AG09309 (cell line): ENCODE measurements at places on chromosomes 2 and 18.

DNA sequence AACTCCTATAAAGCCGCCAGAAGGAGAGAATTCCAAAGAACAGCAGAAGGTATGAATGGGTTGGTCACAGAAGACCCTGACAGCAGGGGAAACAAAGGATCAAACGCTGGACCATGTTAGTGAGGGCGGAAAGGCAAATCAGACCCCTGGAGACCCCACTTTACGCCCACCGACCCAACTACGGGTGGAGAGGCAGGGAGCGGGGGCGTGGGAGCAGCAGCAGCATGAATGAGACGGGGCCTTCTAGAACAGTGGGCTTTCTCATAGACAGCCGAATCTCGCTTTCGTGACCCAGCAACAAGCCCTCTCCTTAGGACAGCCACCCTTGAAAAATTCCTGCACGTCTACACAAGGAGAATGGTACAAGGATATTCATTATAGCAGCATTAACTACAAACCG is 191.0 kb downstream of the HDAC4 start:
- DNase-seq, result no peak

DNA sequence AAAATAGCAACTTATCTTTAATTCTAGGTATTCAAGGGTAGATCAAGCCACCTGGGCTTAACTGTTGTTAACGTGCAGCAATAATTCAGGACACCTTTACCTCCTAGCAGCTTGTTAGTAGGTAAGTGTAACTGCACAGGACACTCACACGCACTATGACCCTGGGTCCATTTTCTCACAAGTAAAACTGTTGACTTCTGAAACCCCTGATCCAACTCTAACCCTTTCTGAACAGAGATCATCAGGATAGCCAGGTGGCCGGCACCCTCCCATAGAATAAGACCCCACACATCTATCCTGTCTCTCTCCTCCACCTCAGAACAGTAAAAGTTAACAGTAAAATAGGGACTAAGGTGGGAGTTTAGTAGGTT is 610 bp downstream of the SPC25 start:
- no peak for DNase-seq

GRCh38 chr18:73617981-73618380 is 529.7 kb downstream of the FBXO15 start:
- DNase-seq, result no peak

DNA sequence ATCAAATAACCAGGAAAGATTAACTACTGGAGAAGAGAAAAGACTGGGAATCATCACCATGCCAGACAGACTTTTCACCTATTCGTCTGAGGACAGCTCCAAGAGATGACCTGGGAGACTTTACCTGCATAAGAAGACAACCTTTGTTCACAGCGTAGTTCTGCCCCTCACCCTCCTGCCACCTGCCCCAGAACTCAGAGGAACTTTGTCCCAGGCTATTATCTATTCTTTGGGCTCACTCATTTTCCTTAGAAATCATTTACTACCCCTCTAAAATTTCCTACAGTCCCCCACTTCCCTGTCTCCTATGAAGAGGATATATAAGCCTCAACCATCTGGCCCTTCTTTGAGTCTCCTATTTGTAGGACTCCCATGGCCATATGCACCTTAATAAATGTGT is 19.3 kb upstream of the COPS8 start:
- DNase-seq, result no peak

DNA sequence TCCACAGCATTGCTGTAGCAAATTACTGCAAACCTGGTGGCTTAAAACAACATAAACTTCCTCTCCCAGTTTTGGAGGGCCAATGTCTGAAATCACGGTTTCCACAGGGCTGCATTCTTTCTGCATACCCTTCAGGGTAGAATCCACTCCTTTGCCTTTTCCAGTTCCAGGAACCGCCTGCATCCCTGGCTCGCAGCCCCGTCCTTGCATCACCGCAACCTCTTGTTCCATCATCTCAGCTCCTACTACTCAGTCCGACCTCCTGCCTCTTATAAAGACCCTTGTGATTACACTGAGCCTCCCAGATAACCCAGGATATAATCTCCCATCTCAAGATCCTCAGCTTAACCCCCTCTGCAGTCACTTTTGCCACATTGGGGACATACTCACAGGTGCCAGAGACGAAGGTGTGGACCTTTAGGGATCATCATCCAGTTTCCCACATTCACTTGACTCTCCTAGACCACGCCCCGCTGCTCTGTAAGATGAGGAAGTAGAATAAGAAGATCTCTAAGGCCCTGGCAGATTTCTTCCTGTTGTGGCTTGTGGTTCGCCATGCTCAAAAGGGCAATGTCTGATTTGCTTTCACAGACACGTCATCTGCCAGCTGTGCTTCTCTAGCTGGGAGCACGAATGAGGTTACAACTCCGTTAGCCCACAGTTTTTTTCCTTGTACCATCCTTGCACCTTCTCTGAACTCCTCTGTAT is 103.6 kb upstream of the AGAP1 start:
- DNase-seq, result peak; percentile 18

GRCh38 chr2:20677301-20678085 is 10.5 kb downstream of the GDF7 start:
- no peak for DNase-seq

- no peak for DNase-seq
Observed at GRCh38 chr2:227834916-227835650, 21.4 kb downstream of the CCL20 start.

DNA sequence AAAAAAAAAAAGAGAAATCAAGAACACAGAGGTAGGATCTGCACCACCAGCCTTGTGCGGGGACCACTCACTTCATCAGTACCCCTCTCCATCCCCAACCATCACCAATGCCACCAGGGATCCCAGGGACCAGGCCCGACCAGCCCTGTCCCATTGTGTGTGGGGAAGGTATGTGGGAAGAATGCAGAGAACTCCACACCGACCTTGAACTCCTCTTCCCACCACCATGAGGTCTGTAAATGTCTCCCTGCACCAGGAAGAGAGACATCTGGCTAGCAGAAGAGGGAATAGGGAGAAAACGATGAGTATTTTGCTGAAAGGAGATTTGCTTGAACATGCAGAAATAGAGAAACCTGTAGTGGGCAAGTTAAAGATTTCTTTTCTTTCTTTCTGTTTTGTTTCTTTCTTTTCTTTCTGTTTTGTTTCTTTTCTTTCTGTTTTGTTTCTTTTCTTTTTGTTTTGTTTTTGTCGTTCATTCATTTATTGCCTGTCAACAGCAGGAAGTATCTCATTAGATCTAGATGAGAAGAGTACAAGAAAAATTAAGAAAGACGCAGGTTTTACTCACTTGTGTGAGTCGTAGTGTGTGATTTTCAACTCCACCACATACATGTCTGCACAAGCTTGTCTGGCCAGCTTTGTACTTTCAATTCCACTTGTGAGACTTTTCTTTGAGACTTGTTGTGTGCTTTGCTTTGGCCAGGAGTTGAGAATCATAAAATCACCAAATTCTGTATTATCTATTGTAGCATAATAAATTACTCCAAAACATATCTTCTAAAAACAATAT is 179.8 kb upstream of the HAAO start:
- no peak for DNase-seq

DNA sequence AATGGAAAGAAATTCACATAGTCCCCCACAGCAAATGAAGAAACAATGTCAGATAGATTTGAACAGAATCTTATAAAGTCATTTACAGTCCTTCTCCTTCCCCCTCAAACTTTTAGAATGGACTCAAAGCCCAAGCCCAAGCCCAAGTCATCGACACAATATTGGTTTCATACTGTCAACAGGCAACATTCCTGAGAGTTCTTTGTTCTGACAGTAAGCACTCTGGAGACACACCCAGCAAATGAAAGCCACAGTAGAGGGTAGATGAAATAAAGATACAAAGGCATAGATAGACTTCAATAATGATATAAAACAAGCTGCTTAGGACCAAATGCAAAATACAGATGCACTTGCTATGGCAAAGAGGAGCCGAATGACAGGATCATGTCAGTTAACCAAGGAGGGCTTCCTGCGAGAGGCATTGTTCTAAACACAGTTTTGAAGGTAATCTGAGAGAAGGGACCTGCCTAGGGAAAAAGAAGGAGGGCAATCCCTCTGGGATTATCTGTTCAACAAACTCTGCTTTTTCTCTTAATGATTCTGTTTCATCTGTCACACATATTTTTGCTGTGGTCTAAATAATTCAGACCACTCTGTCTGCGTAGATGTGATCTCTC is 97.1 kb upstream of the MAP4K3 start:
- no peak for DNase-seq

DNA sequence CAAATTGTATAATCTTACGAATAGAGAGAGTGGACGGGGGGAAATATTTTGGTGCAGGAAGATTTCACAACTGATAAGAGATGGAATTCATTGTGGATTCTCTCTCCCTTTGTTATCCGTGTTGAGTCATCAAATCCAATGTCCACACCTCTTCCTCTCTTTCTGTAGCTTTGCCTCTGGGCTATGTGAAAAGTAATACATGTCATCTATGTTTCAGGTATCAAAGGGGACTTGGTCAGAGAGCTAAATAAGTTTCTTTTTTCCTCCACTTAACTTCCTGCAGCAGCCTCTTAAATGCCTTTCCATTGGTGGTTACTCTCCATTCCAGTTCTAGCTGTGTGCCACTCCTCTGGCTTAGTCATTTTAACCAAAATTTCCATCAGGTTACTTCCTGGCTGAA is 169.3 kb upstream of the NXPH2 start:
- no peak for DNase-seq

- no peak for DNase-seq
Observed at GRCh38 chr18:10081492-10081891, 167.7 kb downstream of the VAPA start.

DNA sequence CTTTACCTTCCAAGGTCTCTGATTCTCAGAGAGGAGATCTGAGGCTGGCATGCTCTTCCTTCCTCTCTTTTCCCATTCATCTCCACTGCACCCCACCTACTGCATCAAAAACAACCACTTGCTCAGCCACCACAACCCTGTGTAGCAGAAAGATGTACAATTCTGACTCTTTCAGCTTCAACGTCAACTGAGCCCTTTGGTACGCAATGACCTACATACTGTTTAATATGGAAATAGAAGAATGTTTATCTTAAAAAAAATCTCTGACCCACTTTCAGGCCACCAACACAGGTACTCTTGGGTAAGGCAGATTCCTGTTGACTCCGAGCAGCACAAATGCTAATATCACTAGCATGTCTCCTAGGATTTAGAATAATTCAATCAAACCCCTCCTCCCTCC is 76.2 kb upstream of the AFF3 start:
- DNase-seq, result no peak

DNA sequence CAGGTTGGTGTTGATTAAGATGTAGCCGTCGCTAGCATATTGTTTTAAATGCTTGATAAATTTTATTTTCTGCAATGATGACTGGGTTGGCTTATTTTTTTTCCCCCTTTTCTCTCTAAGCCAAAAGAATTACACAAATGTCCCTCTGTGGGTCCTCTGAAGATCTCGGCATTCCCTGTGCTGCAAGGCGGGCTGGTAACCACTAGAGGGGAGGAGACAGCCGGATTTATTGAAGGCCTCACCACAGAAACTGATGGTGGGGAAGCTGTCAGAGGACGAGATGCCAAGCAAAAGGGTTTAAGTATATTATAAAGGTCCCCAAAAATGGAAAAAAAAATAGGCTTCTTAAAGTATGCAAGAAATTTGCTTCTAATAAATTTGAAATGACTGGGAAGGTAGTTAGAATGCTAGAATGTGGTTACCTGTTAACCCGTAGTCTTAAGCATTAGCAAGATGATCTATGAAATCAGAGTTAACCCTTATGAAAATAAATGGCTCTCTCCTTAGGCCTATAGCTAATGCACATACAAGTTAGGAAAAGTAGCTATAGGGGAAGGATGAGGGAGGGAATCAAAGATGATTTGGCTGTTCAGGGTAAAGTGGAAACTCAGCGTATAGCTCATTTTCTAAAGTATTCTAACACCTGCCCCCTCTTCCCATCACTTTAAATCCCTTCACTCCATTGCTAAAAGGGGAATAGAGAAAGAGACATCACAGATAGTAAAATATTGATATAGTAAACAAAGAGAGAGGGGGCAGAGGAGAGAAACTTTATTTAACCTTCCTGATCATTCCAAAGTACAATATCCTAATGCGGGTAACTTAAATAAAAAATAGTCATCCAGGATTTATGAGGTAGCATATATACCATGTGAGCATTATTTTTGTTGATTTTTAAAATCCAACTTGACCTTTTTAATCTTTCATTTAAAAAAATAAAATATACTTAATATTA is 894.5 kb upstream of the POU3F3 start:
- DNase-seq, result no peak

DNA sequence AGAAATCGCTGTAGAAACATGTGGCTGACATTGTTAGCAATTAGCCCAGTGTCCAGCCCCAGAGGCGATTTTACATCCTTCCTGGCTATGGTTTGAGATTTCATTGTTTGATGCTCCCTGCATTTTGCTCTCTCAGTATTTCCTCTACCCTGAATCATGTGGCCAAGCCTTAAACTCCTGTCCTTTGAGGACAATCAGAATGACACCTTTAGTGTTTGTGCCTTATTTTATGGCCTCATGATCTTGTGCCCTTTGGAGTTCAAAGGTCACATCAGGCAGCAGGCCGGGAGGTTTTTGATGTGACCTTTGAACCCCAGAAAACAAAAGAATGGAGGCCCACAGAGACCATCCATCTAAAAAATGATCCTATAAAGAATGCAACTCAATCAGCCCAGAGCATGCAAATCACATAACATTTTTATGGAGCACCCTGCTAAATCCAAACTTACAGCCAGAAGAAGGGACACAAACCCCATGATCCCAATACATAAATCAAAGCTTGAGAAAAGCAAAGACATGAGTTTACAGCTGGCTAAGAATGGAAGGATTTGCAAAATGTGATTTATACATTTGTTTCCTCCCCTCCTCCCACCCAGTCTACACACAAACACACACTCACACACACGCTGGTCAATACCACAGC is 52.5 kb downstream of the FECH start:
- no peak for DNase-seq

DNA sequence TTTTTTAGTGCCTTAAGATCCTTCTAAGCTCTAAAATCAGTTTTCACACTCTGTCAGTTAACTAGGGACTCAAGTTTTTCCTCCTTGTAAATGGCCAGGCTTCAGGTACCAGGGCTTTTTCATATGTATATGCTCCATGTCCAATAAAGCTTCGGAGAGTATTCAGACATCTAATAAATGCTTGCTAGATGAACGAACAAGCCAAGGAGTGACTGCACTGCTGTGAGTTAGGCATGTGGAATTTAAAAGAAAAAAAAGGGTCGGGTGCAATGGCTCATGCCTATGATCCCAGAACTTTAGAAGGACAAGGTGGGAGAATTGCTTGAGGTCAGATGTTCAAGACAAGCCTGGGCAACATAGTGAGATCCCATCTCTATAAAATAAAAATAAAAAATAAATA is 81.9 kb downstream of the CDH2 start:
- no peak for DNase-seq

- DNase-seq, result no peak
Observed at GRCh38 chr2:38095079-38095995, 19.4 kb upstream of the CYP1B1 start.

DNA sequence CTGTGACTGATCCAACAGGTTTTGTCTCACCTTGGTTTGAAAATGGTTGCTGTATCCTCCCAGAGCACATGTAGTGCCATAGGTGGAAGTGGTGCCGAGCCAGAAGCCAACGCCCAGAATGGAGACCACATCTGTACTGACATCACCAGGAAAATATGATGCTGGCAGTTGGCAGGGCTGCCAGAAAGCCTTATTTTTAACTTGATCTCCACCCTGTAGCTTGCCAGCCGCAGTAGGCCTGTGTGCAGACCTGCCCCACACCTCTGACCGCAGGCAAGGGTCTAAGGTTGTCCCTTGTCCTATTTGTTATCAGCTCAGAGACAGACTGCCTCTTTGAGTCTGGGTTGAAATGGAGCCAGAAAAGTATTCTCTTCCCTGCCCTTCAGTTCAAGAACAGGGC is 123.5 kb upstream of the EML6 start:
- DNase-seq, result no peak
